ENCODE measurements at places on chromosomes 13 and 19.

- DNase-seq = peak; percentile 77
These were observed at the start of gene IL4I1 for GRCh38 chr19:49896863-49897621. IL4I1 (minus strand) TSS chr19:49896887; CDS start chr19:49896160, 727 bp downstream.

- DNase-seq = no peak
These were observed 182.6 kb upstream of the IRS2 start for GRCh38 chr13:109968876-109969577.

DNA sequence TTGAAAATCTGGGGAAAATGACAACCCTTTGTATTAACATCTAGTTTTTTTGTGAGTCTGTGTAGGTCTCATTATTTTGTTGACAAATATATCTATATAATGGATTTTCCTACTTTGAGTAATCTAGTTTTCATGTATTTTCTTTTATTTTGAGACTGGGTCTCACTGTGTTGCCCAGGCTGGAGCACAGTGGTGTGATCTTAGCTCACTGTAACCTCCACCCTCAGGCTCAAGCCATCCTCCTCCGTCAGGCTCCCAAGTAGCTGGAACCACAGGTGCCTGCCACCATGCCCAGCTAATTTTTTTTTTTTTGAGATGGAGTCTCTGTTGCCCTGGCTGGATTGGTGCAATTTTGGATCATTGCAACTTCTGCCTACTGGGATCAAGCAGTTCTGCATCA is 9.2 kb downstream of the ZNF525 start:
- no peak for DNase-seq

GRCh38 chr13:40120288-40120687 is 464.8 kb downstream of the COG6 start:
- DNase-seq = no peak

DNA sequence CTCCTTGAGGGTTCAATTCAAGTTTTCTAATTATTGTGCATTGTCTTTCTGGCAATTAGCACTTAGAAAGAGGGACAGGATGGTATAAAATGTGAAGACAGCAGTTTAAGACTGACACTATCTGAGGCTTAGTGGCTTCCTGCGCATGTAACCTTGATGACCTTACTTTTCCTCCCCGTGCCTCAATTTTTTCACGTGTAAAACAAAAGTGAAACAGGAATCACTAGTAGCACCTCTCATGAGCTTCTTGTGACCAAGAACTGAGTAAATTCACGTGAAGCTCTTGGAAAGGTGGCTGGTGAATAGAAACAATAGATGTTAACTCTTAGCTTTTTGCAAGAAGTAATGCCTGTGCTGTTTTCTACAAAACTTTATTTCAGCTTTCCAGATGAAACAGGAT is 233.9 kb downstream of the LMO7 start:
- DNase-seq = no peak

- DNase-seq = no peak
These were observed 28.2 kb downstream of the CILP2 start for GRCh38 chr19:19566306-19566705.

GRCh38 chr13:33904431-33904830 is 86.5 kb downstream of the RFC3 start:
- DNase-seq = no peak

DNA sequence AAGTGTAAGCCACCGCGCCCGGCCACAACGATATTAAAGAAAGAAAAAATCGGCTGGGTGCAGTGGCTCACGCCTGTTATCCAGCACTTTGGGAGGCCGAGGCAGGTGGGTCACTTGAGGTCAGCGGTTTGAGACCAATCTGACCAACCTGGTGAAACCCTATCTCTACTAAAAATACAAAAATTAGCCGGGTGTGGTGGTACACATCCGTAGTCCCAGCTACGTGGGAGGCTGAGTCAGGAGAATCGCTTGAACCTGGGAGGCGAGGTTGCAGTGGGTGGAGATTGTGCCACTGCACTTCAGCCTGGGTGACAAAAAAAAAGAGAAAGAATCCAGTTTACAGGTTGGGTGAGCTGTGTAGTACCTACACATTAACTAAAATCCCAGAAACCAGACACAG is 99.9 kb upstream of the CACNA1A start:
- DNase-seq = no peak

- DNase-seq = no peak
These were observed at the start of gene ZFP28 for GRCh38 chr19:56538761-56539263. ZFP28 (plus strand) TSS chr19:56538948; CDS start chr19:56539019, 71 bp downstream.

- no peak for DNase-seq
These were observed 70.6 kb downstream of the HSPH1 start for GRCh38 chr13:31090961-31091624.

DNA sequence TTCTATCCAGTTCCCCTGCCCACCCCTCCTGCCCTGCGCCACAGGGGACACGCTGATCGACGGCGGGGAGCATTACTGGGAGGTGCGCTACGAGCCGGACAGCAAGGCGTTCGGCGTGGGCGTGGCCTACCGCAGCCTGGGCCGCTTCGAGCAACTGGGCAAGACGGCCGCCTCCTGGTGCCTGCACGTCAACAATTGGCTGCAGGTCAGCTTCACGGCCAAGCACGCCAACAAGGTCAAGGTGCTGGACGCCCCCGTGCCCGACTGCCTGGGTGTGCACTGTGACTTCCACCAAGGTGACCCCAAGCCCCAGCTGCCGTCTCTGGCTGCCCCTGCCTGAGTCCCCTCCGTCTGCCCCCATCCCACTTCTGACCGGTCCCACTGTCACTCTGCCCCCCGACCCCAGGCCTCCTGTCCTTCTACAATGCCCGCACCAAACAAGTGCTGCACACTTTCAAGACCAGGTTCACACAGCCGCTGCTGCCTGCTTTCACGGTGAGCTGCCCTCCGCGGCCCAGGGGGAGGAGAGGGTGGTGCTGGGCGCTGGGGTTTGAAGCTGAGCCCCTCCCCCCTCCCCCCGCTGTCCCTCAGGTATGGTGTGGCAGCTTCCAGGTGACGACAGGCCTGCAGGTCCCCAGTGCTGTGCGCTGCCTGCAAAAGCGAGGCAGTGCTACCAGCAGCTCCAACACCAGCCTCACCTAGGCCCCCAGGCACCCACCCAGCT is 15.5 kb downstream of the STAP2 start:
- DNase-seq = no peak

DNA sequence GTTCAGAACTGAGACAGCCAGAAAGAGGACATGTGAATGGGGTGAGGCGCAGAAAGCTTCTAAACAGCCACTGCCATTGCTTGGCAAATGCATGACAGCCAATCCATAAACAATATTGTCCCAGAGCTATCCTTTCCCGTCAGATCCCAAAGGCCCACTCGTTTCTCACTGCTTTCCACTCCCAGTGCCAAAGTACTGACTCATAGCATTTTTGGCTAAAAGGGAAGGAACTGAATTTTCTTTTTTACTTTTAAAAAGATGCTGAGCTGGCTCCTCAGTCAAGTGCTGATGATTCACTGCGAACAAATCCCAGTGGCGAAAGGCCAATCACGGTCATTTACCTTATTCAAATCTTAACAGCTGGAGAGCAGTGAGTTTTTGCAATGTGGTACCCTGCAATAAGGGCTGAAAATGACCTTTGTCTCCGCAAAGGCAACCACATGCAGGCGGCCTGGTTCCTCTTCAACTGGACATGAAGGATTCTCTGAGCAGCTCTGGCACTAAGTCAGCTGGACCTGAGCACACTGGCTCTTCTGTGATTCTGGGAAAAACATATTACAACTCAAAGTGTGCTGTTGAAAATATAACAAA is 151.7 kb downstream of the DCLK1 start:
- no peak for DNase-seq

DNA sequence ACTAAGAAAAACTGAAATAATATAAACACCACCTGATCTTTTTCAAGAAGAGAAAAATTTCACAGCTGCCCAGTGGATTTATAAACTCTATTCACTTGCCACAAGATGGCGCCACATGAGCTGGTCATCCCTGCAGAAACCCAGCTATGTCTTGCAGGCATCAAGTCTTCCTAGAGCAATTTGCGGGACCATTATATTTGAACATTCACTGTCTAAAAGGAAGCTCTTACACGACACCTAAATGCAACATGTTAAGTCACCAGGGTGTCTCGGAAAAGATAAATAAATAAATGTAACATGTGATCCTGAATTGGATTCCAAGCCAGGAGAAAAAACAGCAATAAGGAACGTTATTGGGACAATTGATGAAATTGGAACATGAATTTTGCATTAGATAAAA is 20.3 kb upstream of the AKT2 start:
- DNase-seq = peak; percentile 33

DNA sequence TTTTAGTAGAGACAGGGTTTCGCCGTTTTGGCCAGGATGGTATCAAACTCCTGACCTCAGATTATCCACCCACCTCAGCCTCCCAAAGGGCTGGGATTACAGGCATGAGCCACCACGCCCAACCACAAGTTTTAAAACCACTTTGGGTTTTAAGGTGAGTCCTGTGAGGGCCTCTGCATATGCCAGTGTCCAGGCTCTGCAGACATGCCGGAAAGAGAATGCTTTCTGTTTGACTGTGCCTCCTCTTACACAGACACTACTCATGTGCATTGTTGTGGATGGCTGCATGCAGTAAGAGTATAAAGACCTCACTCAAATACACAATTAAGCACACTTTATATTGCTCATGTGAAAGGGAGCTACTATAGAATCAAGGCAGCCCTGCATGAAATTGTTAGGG is 20.8 kb upstream of the SLC25A30 start:
- no peak for DNase-seq

DNA sequence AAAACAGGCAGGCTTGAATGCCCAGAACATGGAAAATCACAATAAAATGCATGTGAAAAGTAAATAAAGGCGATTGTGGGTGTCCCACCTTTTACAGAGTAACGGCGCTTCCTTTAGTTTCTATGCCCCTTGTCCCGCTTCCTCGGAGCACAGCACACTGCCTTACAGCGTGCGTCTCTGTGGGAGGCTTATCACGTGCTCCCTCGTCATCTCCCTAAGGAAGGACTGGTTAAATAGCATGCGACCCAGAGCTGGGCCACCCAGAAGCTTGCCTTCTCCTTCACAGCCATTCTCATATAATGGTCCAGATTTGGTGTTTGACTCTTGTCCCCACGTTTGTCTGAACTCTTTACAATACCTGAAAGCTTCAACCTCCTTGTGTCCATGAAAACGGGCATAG is 56.6 kb downstream of the LIG4 start:
- DNase-seq = no peak

DNA sequence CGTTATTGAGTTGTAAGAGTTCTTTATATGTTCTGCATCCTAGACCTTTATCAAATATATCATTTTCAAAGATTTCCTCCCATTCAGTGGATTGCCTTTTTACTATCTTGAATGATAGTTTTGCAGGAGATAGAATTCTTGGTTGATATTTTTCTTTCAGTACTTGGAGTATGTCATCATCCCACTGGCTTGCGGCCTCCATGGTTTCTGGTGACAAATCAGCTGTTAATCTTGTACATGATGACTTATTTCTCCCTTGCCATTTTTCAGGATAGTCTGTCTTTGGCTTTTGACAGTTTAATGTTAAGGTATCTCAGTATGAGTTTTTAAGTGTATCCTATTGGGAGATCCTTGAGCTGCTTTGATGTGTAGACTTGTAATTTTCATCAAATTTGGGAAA is 8.5 kb downstream of the ZNF557 start:
- no peak for DNase-seq

GRCh38 chr13:72074663-72075062 is 207.7 kb upstream of the DACH1 start:
- DNase-seq = no peak

DNA sequence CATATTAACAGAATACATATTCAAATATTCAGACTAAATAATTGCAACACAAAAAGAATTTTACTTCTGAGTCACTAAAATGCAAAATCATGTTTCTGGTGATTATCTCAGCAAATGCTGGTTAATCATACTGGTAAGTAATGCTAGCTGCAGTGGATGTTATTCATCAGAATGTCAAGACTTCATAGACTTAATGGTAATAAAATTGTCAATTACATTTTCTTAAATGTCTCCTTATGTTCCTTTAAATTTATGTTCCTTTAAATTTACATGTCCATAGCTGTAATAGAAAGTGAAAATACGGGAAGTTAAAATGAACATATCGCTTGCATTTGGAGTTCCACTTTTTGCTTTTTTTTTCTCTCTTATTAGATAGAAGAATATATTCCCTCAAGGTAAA is 853.0 kb downstream of the SLITRK6 start:
- DNase-seq = no peak

DNA sequence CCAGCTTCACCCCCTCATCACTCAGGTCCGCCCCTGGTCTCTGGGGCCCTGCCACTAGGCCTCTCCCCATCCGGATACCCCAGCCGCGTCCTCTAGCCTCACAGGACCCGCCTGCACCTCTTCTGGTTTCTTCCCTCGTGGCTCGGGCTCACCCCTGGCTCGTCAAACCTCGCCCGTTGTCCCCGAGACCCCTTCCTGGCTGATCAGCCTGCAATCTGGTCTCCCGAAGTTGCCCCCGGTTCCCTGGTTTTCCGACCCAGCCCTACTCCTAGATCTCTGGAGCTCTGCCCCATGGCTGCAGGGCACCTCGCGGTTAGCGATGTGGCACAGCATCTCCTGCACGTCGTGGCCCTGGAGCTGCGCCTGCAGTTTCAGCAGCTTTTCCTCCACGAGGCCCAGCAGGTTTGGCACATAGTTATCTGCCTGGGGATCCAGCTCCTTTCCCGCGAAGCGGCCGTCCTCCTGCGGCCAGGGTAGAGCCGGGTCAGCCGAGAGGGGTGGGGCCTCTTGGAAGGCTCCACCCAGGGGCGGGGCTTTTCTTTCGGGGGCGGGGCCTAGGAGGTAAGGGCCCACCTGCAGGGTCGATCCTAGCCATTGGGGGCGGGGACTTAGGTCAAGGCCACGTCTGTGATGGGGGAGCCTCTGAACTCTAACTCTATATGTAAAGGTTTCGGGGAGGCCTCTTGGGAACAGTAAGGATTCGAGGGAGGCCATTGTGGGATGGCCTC is 2.4 kb upstream of the RGL3 start:
- DNase-seq = no peak

DNA sequence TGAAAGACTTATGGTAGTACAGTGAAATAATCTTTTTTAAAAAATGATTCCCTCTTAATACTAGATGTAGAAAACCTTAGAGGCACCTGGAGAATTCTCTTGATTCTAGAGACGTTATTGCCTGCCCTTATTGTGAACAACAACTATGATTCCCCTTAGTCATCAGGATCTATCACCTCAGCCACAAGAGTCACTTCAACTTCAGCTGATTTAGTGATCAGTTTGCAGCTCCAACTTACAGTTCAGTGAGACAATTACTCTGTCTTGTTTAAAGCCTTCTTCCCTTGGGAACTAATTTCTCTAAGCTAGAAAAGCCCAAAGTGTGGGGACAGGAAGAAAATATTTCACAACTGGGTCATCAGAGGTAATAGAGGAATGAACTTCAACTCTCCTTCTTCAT is 254.3 kb upstream of the SLITRK1 start:
- DNase-seq = no peak

All from T-helper 22 cell (primary cell).